Uterine smooth muscle cell (primary cell): ENCODE measurements at places on chromosomes 7 and 10. TPM values are rescaled to one million over a fixed set of nuclear protein-coding genes. Genes with fewer than 3 reads are reported as not detected.

Gene NXPH1
- not detected in 2 replicates for total RNA-seq

Gene FAM25G
- total RNA-seq: not detected in 2 replicates

Gene GPNMB
- 145 and 280 TPM in 2 replicates for total RNA-seq

Gene METTL27
- total RNA-seq: 26.5 and 51.5 TPM in 2 replicates

Gene XPNPEP1
- total RNA-seq: 113 and 121 TPM in 2 replicates

Gene PRR15
- total RNA-seq: 0.22 and 0.87 TPM in 2 replicates

Gene KLLN
- total RNA-seq: 0.33 and 0.62 TPM in 2 replicates

Gene NPY4R
- total RNA-seq: 0.50 TPM in 1 of 2 replicates, not detected in the other

Gene TSPAN15
- 1.2 and 1.4 TPM in 2 replicates for total RNA-seq

Gene WDR91
- 6.8 and 6.9 TPM in 2 replicates for total RNA-seq

Gene TOMM7
- total RNA-seq: 84.7 and 119 TPM in 2 replicates

Gene HOGA1
- 0.50 and 0.89 TPM in 2 replicates for total RNA-seq

Gene ETV1
- 17.2 and 25.7 TPM in 2 replicates for total RNA-seq

Gene PRLHR
- total RNA-seq: 0.12 TPM in 1 of 2 replicates, not detected in the other

Gene STRIP2
- 8.7 and 14.8 TPM in 2 replicates for total RNA-seq

Gene AGAP5
- total RNA-seq: 2.7 and 3.4 TPM in 2 replicates

Gene HECW1
- total RNA-seq: 0.11 and 0.62 TPM in 2 replicates

Gene DNAH11
- total RNA-seq: under 0.01 and 1.00 TPM in 2 replicates

Gene IGFBP3
- total RNA-seq: 11.0 and 33.4 TPM in 2 replicates

Gene CYP2W1
- total RNA-seq: not detected in 2 replicates

Gene NOS3
- total RNA-seq: 3.3 and 3.7 TPM in 2 replicates

Gene TRIM73
- 0.55 and 0.62 TPM in 2 replicates for total RNA-seq

Gene FRMD4A
- total RNA-seq: 35.4 and 48.5 TPM in 2 replicates

Gene MMD2
- total RNA-seq: not detected in 2 replicates

Gene RBP3
- total RNA-seq: not detected in 2 replicates

Gene AEBP1
- 62.5 and 165 TPM in 2 replicates for total RNA-seq

Gene CISD1
- 20.6 and 25.7 TPM in 2 replicates for total RNA-seq

Gene SP4
- total RNA-seq: 4.9 and 5.1 TPM in 2 replicates

Gene FGFR2
- total RNA-seq: 0.44 and 1.7 TPM in 2 replicates

Gene FAM24A
- not detected in 2 replicates for total RNA-seq

Gene UFSP1
- 7.2 and 9.9 TPM in 2 replicates for total RNA-seq

Gene UCMA
- total RNA-seq: not detected in 2 replicates

Gene HTR5A
- under 0.01 TPM in 1 of 2 replicates, not detected in the other for total RNA-seq

Gene GCK
- 0.55 and 0.62 TPM in 2 replicates for total RNA-seq

Gene STEAP1B
- total RNA-seq: 10.7 and 23.6 TPM in 2 replicates
